ENCODE measurements at places on chromosomes 16 and 17.

- DNase-seq, result no peak
These were observed 47.4 kb downstream of the CYB561 start for GRCh38 chr17:63398680-63399079.

GRCh38 chr16:49552313-49552928 lies 178.8 kb downstream of the C16orf78 start:
- DNase-seq, result no peak

- DNase-seq, result peak; percentile 80
These were observed 27.8 kb upstream of the MEAK7 start for GRCh38 chr16:84532291-84532724.

- DNase-seq, result no peak
These were observed 272.0 kb downstream of the MAF start for GRCh38 chr16:79328402-79329165.

GRCh38 chr17:50848711-50849110 lies 13.3 kb downstream of the WFIKKN2 start:
- no peak for DNase-seq

DNA sequence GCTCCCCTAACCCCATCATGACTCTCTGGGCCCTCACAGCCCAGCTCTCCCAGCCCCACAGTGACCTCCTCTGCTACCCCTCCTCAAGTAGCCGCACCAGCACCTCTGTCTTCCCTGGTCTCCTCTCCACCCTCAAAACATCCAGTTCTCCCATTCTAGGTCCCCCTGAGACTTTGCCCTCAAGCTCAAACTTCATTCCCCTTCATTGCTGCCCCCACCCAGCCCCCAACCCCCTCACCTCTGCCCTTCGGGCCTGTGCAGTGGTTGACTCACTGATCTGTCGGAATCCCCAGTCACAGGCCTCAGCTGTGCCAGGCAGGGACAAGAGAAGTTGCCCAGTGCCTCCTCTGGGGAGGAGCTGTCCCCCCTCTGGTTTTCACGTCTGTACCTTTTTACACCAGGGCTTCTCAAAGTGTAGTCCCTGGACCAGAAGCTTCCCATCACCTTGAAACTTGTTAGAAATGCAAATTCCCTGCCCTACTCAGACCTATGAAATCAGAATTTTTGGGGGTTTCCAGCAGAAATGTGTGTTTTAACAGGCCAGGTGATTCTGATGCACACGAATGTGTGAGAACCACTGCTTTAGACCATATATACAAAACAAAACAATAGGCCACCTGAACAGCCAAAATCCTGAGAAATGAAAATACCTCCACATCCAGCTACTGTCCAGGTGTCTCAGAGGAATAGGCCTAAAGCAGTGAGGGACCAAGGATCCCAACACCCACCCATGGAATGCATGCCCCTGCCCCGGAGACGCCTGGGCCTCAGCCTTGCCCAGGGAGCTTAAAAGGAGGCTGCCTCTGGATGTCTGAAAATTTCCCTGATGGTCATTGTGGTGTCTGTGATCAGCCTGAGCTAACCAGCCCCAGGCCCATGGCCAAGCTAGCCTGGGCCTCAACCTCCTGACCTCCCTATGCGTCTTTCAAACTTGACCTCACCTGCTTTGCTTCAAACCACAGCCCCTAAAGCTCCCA lies 853 bp upstream of the DOK4 start:
- no peak for DNase-seq

DNA sequence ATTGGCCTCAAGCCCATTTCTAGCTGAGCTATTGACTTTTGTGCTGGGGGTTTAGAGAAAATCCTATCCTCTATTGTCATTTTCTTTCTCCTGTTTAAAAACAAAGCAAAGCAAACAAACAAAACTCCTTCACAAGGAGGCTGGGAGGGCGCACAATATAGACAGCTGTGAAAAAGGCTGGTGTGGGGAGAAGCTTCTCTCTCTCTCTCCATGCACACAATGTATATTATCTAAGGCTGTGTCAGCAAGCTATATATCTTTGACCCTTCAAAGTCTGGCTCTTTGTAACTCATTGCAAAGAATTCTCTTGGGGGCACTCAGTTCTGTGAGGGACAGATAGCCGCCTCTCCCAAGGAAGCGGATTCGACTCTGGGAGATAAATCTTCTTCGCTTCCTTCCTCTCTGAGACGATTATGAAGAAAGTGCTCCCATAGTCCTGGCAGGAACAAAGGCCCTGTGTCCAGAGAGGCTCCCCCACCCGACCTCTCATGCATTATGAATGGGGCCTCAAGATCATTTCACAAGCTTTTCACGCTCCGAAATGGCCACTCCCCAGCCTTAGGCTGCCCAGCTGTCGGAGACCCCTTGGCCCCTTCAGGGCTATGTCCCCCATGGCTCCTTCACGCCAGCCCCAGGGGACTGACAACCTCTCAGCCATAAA lies 33.2 kb upstream of the MEAK7 start:
- DNase-seq, result no peak

DNA sequence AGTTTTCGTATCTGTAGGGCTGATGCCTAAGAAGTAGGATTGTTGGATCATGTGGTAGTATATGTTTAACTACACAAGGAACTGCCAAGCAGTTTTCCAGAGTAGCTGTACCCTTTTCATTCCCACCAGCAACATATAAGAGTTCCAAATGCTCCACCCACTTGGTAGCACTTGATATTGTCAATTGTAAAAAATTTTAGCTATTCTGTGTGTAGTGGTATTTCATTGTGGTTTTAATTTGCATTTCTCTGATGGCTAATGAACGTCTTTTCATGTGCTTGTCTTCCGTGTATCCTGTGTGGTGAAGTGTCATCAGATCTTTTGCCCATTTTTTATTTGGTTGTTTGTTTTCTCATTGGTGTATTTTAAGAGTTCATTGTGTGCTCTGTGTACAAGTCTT lies 69.7 kb downstream of the TANC2 start:
- no peak for DNase-seq

GRCh38 chr16:65545413-65545956 lies 423.6 kb upstream of the CDH11 start:
- DNase-seq, result no peak

DNA sequence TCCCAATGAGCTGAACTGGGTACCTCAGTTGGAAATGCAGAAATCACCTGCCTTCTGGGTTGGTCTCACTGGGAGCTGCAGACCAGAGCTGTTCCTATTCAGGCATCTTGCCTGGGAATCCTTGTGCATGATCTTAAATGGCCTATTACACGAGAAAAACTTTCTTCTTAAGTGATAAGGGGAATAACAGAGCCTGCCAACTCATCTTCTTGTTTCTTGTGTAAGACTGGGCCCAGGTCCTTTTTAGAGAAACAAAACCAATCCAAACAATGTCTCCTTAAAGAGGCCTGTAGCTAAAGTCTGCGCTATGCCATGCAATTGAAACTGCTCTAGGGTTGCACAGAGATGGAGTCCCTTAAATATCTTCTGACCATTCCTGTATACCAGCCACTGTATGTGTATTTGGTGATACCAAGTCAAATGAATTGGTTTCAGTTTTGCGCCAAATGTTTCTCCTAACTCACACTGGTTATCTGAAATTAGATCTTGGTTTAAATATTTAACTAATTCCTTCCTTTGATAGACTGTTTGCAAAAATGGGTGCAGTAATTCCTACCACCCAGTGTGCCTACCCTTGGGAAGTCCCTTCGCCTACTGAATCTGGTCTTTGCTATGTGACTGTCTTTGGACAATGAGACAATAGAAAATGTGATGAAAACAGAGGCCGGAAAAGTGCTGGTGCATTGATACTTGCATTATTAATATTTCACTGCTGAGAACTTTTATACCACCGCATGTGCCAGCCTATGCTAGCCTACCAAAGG lies 6.5 kb upstream of the CCL23 start:
- DNase-seq, result no peak

DNA sequence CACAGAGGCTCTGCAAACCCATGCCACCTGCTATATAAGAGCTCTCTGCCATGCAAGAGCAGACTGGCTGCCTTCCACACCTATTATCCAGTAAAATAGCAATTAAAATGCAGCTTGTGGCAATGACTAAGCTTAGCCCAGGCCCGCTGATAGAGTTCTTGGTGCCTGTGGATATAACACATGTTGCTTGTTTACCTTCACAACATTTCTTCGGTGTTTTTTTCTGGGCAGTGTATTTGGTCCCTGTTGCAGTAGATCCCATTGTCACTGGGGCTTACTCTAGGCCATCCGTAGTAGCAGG lies 63.5 kb downstream of the SPECC1 start:
- DNase-seq, result no peak

DNA sequence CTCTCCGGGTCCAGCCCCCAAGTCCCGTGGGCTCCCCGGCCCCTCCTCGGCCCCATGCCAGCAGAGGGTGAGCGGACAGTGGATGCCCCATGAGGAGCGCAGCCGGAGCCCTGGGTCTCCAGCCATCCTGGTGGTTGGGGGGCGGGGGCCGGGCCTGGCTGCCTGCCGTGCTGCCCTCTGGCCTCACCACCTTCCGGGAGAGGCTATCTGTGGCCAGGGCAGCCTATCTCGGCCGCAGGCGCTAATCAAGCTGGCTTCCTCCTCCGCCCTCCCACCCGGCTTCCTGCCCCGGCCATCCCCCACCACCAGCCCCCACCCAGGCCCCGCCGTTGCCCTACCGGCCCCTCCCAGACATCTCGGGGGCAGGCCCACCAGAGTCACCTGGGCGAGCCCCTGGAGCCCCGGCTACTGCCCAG lies 46.8 kb downstream of the ZFPM1 start:
- no peak for DNase-seq
